ENCODE measurements at places on chromosomes 4 and X. TPM values are rescaled to one million over a fixed set of nuclear protein-coding genes. Genes with fewer than 3 reads are reported as not detected.

DNA sequence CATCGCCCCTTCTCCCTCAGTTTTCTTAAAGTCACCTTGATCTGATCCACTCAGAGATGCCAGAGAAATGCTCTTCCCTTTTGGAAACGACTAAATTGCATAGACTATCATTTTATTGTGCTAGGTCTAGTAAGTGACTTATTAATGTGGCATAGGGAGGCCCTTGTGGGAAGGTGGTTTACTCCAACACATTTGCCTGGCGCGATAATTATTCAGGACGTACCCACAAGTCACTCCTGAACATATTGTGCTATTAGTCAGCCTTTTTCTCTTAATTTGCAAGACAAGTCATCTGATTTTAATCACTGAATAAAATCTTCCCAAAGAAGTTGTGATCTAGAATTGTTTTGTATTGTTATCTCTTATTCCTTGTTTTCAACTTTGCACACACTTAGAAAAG is 7.6 kb downstream of the ENPEP start:
- DNase-seq, result no peak

DNA sequence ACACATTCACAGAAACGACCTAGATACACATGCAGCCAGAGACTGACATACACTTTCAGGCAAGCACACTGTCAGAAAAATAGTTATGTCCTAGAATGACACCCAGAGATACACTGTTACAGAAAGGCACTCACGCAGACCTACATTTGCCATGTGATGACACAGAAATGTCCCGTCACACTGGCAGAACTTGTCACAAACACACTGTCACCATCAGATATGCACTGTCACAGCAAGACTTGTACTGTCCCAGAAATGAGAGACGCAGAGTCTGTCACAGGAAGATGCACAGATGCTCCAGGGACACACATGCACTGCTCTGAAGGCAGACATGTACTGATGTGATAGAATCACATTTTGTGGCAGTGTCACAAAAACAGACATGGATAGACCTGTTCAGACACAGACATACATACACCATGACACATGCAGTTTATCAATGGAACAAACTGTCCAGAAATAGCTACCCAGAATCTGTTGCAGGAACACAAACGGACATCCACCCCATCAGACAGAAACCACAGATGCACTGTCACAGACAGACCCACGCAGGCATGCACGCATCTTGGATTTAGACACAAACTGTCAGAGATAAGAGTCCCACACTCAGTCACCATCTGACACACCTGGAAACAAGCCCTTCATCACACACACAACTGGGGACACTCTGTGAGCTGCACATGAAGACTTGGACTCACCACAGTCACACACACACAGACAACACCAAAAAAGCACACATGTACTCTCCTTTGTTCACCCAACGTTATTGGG is 1.3 kb upstream of the PIM2 start:
- DNase-seq, result no peak

DNA sequence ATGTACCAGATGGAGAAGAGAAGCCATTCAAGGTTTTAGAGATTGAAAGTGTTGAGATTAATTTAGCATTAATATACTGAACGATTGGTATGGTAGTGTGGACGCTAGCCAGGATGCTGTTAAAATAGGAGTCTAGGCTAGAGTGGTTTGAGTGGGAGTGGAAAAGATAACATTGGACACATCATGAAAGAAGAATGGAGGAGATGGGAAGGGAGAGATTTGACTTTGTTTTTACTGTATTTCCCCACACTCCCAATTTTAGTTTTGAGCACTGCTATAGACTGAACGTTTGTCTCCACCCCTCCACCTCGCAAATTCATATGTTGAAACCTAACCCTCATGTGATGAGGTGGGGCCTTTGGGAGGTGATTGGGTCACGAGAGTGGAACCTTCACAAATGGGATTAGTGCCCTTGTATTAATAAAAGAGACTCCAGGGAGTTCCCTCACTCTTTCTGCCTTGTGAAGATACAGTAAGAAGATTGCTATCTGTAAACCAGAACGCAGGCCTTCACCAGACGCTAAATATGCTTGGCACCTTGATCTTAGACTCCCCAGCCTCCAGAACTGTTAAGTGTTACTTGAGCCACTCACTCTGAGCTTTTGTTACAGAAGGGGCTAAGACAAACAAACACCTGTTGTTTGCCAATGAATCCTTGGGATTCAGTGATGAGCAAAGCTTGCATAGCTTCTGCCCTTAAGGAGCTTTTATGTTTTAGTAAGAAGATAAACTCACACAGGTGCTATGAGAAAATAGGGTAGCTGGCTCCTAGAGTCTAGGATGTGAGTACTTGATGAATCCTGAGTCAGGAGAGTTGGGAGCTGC is 25.8 kb downstream of the USP9X start:
- DNase-seq, result no peak

- DNase-seq, result no peak
Measured at GRCh38 chr4:178856139-178856800, 1414.0 kb upstream of the AGA start.

- DNase-seq, result no peak
Measured at GRCh38 chr4:139501927-139502899, 48.3 kb downstream of the RAB33B start.

GAGE13 gene
- total RNA-seq, result not detected

GNRHR gene
- total RNA-seq, result not detected

UGT2B17 gene
- total RNA-seq, result not detected

Data from activated naive CD4-positive, alpha-beta T cell treated with anti-CD3 and anti-CD28 coated beads, Interleukin-2, amount 50 U/mL, for 72 hours (primary cell).